ENCODE measurements at places on chromosomes 3 and 15.

DNA sequence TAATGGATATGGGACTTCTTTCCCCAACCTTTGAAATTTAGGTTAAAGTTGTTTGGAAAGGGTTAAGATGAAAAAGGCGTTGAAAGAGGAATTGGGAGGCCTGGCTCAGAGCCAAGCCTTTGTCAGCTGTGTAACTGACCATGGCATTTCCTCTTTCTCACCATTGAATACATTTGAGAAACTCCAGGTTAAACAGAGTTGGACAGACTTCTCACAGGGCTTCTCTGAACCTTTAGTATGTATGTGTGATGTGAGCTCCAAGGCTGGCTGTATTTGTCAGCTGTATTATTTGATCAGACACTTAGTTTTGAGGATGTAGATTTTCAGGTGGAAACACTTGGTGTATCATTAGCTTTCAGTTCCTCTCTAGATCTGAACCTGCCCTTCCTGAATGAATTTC lies 136.4 kb upstream of the GOLGA6L4 start:
- DNase-seq: no peak

DNA sequence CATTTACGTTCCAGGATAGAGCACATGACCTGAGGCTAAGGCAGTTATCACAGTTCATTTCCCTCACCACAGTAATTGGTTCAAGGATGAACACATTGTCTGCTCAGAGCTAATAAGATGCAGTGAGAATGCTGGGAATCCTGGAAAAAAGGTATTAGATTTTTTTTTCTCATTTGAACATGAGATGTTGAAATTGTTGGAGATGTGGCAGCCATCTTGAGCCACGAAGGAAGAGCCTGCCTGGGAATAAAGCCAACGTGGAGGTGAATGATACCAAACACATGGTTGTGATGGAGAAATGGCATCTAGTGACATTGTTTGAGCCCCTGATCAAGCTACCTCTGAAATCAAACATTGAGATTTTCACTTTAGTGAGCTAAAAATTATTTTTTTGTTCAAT lies 16.0 kb upstream of the STT3B start:
- DNase-seq: no peak

GRCh38 chr3:169627789-169628188 lies 35.7 kb downstream of the MECOM start:
- no peak for DNase-seq

DNA sequence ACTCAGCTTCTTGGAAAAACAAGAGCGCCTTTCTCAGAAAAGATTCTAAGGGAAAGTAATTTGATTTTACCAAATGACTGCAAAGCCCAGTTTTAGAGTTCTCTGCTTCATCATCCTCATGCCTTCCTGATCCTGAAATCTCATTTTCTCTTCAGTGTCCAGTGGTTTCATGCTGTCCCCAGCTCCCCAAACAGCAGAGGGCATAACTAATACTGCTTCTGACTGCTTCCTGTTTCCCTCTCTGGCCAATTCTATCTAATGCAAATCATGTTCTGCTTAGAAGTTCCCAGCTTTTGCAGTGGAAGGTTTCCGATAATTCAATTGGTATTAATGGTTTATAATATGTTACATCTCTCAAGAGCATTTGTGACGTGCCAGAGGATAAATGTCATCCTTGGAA lies 161.1 kb downstream of the CLSTN2 start:
- no peak for DNase-seq

- no peak for DNase-seq
Measured at GRCh38 chr3:181705086-181705480, 6.6 kb upstream of the SOX2 start.

- no peak for DNase-seq
Measured at GRCh38 chr3:120763601-120764000, 21.1 kb downstream of the GTF2E1 start.
